CD4-positive, alpha-beta T cell treated with Interleukin-10 for 1 hour (primary cell): ENCODE measurements at places on chromosomes 3 and 15.

- DNase-seq = peak; percentile 73
Measured at GRCh38 chr3:38521391-38521987, 25.3 kb downstream of the EXOG start.

GRCh38 chr3:177776661-177777101 lies 579.4 kb upstream of the TBL1XR1 start:
- no peak for DNase-seq

DNA sequence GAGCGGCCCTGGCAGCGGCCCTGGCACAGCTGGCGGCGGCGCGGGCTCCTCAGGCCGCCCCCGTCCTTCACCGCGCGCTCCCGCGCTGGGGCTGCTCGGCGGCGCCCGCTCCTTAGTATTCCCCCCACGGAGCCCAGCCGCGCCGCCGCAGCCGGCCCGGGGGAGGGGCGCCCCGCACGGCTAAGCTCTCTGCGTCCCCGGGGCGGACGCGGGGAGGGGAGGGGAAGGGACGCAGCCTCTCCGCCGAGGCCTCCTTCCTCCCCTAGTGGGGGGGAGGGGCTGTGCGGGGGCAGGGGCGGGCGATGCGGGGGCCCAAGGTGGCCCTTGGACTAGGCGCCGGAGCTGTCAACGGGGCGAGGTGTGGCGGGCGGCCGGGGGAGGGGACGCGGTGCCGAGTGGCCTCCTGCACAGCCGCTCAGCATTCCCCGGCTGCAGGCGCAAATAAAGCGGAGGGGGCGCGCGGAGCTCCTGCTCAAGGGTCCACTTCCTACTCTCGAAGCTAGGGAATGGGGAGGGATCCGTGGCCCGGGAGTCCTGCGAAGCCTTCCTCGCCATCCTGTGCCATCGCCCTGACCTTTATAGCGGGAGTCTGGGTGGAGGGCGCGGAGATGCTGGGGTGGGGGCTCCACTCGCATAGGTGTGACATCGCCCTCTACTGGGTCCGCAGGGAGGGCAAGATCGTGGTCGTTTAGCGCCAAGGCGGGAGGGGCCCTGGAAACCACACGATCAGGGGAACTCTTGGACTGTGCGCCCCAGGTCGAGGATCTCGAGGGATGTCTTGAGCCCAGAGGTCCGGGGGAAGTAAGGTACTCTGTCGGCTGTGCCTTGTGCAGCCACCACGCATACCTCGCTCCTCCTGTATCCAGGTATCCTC lies 22.2 kb downstream of the EPHB3 start:
- DNase-seq = no peak

GRCh38 chr15:58552505-58553364 lies 120.9 kb downstream of the LIPC start:
- no peak for DNase-seq

DNA sequence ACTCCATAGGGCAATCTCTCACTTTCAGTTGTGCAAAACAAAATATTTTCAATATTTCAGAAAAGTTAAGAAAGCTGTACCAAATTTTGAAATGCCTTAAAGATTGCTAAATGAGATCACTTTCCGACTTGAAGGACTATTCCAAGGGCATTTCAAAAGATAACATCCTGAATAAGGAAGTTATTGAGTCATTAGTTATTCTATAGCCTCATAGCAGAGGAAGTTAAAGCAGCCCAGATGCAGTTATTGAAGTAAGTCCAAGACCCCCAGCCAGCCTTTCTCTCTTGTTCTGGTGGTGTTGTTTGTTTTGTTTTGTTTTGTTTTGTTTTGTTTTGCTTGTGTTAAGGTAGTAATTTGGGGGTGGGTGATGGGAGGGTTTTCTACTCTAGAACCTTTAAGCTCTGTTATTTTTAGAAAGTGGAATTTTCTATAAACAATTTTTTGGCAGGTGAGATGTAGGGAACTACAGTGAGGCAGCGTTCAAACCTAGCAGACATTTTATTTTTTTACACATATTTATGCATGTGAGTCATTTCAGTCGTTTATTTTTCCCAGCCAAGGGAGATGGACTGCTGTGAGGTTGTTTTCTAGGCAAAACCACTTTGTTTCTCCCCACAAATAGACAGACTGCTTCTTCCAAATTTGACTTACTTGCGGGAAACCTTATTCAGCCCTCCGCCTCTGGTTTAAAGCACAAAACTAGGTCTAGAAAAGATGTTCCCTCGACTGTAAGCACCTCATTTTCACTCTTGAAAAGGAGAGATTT lies 216.3 kb upstream of the ARPP21 start:
- DNase-seq = no peak

- no peak for DNase-seq
Measured at GRCh38 chr15:88745696-88746095, 57.5 kb upstream of the ACAN start.

GRCh38 chr3:99751649-99752048 lies 66.0 kb upstream of the CMSS1 start:
- DNase-seq = no peak

GRCh38 chr3:144265542-144266100 lies 294.0 kb downstream of the DIPK2A start:
- DNase-seq = no peak

DNA sequence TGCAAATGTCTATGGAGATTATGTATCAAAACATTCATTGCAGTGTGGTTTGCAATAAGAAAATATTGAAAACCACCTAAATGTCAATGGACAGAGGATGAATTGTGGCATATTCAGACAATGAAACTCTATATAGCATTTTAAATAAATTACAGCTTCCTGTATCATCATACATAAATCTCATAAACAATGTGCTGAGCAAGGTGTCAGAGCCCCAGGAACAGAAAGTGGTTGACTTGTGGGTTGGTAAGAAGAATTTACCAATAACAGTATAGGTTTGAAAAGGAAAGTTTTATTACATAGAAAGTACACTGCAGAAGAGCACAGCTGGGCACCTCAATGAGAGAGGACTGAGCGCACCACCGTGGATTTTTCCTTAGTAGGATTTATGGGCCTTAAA lies 75.2 kb downstream of the ZMAT3 start:
- DNase-seq = no peak

DNA sequence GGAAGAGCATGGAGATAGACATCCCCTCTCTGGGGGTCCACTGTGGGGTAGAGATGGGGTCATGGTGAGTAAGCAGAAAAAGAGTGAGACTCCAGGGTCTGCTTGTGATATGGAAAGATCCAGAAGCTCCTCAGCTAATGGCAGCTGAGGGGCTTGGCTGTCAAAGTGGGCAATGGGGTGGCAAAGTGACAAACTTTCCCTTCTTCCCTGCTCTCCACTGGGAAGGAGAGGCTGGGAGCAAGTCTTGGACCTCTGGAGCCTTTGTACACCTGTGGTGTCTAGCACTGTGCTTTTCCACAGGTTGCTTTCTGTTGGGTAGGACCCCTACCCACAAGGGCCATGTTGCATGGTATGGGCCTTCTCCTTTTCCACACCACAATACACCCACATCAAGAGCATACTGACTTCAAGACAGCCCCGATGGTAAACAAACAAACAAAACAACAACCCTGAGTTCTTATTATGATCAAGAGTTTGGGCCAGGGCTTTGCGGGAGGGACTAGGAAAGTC lies 3.5 kb downstream of the ITGA11 start:
- no peak for DNase-seq

DNA sequence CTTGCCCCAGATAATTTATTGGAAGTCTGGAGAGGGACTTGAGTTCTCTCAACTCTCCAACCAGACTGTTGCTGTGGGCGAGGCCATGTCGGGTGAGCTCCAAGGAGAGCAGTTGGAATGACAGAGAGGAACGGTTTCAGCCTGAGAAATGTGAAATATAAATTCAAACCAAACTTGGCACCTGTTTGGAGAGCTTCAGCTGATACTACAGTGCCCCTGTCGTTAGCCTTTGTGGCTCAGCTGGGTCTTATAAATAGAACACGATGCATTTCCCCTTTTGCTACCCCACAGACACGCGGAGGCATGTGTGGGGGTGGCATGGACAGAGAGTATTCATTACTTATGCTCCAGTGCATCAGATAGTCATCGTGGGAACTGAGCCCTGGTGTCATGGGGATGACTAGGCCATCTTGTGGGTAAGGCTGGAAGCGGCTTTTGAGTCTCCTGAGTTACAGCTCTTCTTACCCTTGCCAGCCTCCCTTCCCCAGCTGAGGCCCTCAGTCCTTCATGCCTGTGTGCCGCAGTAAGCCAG lies 15.6 kb downstream of the SMAD3 start:
- DNase-seq = peak; percentile 58

GRCh38 chr3:146491303-146491702 lies 21.9 kb upstream of the PLSCR2 start:
- DNase-seq = no peak
